ENCODE measurements at places on chromosomes 3 and 15. TPM values are rescaled to one million over a fixed set of nuclear protein-coding genes. Genes with fewer than 3 reads are reported as not detected.

ERICH6 gene
- not detected for total RNA-seq

COL6A5 gene
- total RNA-seq: not detected

- H3K27ac ChIP-seq: no peak overlapping the region
- no peaks in the 10 kb centered on the region for H3K36me3 ChIP-seq
Measured at GRCh38 chr15:86540840-86541467, 461.3 kb downstream of the AGBL1 start.

CPNE9 gene
- total RNA-seq: not detected

MCTP2 gene
- total RNA-seq: 2.0 TPM

DNA sequence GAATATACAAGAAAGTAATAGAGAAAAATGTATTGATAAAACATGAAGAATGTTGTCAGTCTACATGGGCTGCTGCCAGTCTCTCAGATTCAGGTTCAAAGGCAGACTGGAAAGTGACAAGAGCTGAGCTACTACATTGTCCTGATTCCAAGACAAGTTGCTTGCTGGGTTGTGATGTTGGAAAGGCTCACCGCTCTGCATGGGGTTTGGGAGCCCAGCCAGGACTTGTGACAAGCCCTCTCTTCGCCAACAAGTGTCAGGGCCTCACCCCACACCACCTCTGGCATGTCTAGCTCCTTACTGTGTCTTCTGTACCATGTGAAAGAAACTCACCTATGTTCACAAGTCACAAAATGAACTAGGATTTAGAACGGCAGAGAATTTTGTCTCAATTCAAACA lies 43.0 kb upstream of the SH3GL3 start:
- no peaks in the 10 kb centered on the region for H3K27me3 ChIP-seq
- peak; percentile 47 for DNase-seq
- H3K4me3 ChIP-seq: no peak overlapping the region
- H3K36me3 ChIP-seq: no peaks in the 10 kb centered on the region
- no peak overlapping the region for H3K27ac ChIP-seq

DNA sequence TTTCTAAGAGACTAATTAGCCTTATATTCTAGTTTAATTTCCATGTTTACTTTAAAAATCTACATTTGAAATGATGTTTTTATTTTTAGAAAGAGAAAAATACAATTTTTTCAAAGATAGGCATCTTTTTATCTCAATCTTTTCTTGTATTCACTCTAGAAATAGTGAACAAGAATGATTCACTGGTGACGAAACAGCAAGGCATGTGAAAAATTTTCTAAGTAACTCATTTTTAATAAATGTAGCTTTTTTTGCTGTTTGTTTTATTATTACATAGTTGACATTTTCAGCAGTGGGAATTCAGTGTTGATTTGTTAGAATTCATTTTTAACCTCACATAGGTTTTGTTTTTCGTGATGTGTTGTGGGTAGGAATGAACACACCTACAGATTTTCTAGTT lies 1226.4 kb downstream of the NSUN3 start:
- no peak overlapping the region for H3K4me3 ChIP-seq
- H3K27me3 ChIP-seq: no peaks in the 10 kb centered on the region
- no peaks in the 10 kb centered on the region for H3K36me3 ChIP-seq
- H3K4me1 ChIP-seq: no peaks in the 10 kb centered on the region
- no peak for DNase-seq

DNA sequence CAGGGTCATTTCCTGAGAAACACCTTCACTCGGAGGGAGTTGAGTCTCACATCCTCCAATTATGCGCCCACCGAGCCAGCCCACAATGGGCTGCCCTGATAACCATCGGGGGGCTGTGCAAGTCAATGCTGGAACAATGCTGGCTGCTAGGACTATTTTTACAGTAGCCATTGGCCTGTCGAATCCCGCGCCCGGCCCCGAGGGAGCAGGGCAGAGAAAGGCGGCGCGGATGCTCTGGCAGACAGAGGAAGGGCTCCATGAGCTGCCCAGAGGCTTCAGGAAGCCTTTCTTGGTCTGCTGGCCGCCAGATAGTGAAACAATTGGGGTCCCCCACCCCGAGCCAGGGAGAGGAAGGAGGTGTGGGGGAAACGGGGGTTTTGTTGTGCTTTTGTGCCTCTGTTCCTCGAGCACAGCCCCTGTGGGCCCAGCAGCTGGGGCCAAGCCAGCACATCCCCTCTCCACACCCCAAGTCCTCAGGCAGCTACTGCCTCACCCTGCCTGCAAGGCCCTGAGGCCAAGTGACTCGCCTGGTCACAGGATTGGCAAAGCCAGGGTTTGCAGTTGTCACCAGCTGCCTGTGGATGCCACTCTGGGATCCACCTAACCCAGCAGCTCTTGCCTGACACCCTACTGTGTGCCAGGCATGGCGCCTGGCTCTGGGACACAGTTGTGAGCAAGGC lies 39.0 kb downstream of the SLC6A6 start:
- peaks cover 16% of the 10 kb centered on the region for H3K36me3 ChIP-seq
- H3K27ac ChIP-seq: peak overlapping the region; percentile 12
- H3K4me1 ChIP-seq: no peaks in the 10 kb centered on the region
- no peak overlapping the region for H3K4me3 ChIP-seq
- no peak for DNase-seq
- H3K27me3 ChIP-seq: no peaks in the 10 kb centered on the region

GRCh38 chr15:31433091-31433490 lies 106.5 kb downstream of the KLF13 start:
- no peak overlapping the region for H3K4me3 ChIP-seq
- no peaks in the 10 kb centered on the region for H3K36me3 ChIP-seq
- no peaks in the 10 kb centered on the region for H3K4me1 ChIP-seq
- H3K27me3 ChIP-seq: no peaks in the 10 kb centered on the region
- DNase-seq: no peak

DNA sequence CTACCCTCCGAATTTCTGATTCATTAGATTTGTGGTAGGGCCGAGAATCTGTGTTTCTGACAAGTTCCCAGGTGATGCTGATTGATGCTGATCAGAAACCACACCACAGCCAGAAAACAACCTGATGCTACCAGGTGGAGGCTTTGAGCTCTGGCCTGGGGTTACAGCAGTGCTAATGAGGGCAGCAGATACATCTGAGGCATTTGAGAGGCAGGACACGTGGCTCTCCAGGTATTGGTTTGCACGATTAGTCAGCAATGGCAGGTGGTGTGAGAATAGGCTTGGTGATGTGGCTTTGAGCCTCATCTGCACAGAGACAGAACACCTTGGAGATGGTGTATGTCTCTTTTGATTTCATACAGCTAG lies 78.8 kb upstream of the THBS1 start:
- H3K36me3 ChIP-seq: no peaks in the 10 kb centered on the region
- no peak for DNase-seq
- H3K4me3 ChIP-seq: no peak overlapping the region
